B cell (primary cell): ENCODE measurements at places on chromosomes 13 and 19. TPM values are rescaled to one million over a fixed set of nuclear protein-coding genes. Genes with fewer than 3 reads are reported as not detected.

Gene RNF113B
- not detected in 2 replicates for total RNA-seq

Gene CFAP97D2
- total RNA-seq, result 0.22 TPM in 1 of 2 replicates, not detected in the other

DNA sequence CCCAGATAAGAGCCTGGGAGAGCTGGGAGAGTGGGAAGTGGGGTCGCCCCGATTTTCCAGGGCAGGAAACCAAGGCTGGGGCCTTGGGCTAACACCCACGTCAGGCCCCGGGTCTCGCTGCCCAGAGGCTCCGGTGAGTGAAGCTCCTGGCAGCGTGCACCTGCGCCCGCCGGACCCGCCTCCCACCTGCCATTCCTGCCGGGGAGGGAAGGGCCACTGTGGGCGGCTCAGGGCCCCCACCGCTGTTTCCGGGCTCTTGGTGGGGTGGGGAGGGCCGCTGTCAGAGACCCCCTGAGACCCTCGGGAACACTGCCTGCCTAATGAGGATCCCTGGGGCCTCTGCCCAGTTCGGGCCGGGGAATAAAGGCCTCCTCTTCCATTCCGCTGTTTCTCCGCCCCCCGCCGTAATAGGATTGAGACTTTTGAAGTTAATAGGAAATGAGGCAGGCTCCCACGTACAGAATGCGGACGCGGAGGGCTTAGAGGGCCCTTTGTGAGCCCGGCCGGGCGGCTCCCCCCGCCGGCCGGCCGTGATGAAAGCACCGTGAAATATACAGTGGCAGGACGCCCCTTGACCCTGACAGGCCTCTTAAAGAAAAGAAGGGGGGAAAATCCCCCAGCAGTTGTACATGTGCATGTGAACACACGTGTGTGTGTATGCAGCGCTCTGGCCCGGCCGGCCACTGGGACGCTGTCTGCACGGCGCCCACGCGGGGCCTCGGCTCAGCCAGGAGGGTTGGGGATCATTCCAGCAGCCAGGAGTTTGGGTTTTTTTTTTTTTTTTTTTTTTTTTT is 33.2 kb downstream of the EFNA2 start:
- no peak for DNase-seq

- DNase-seq, result peak; percentile 66
Observed at GRCh38 chr19:45508861-45509691, 1.8 kb downstream of the VASP start.

- DNase-seq, result no peak
Observed at GRCh38 chr19:54142166-54142780, 4.7 kb downstream of the CNOT3 start.

GRCh38 chr13:75961911-75962310 is 325.8 kb downstream of the LMO7 start:
- no peak for DNase-seq

DNA sequence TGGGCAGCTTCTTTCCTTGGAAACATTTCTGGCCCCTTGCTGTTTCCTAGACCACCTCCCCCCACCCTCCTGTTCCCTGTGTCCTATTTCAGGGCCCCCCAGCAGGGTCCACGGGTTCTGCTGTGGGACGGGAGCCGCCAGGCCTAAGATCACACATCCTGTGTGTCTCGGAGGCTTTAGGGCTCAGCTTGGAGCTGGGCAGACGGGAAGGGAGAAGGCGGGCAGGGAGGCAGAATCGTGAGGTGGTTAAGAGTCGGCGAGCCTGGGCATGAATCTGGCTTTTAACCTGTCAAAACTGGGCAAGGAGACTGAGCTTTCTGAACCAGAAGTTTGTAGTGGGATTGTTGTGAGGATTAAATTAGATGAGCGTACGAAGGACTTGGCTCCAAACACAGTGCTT is 4.8 kb downstream of the KCNC3 start:
- no peak for DNase-seq
